ENCODE measurements at places on chromosomes 4 and X. TPM values are rescaled to one million over a fixed set of nuclear protein-coding genes. Genes with fewer than 3 reads are reported as not detected.

GRCh38 chr4:10670321-10670720, 14.2 kb downstream of the CLNK start:
- DNase-seq, result no peak
- peaks cover 4% of the 10 kb centered on the region for H3K36me3 ChIP-seq
- H3K27me3 ChIP-seq, result no peaks in the 10 kb centered on the region
- no peak overlapping the region for H3K27ac ChIP-seq
- no peak overlapping the region for H3K4me3 ChIP-seq
- H3K4me1 ChIP-seq, result peaks cover 37% of the 10 kb centered on the region

DNA sequence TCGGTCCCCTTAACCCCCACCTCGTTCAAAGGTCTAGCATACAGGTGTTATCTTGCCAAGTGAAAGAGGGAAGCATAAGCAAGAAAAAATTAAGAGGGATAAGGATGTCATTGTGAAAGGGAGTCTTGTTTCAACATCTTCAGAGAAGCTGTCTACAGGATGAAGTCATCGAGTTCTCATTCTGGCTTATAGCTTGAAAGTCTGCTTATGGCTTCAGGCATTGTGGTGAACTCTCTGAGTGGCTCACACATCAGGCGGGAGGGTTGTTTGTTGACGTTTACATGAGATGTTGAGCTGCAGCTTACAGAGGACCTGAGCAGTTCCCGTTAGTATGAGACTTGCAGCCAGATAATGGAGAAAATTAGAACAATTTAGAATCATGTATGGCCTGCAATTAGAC, 16.6 kb downstream of the MAGEA9B start:
- DNase-seq, result no peak
- H3K4me3 ChIP-seq, result no peak overlapping the region
- H3K36me3 ChIP-seq, result no peaks in the 10 kb centered on the region
- no peaks in the 10 kb centered on the region for H3K27me3 ChIP-seq
- H3K27ac ChIP-seq, result no peak overlapping the region
- peaks cover 20% of the 10 kb centered on the region for H3K4me1 ChIP-seq

DNA sequence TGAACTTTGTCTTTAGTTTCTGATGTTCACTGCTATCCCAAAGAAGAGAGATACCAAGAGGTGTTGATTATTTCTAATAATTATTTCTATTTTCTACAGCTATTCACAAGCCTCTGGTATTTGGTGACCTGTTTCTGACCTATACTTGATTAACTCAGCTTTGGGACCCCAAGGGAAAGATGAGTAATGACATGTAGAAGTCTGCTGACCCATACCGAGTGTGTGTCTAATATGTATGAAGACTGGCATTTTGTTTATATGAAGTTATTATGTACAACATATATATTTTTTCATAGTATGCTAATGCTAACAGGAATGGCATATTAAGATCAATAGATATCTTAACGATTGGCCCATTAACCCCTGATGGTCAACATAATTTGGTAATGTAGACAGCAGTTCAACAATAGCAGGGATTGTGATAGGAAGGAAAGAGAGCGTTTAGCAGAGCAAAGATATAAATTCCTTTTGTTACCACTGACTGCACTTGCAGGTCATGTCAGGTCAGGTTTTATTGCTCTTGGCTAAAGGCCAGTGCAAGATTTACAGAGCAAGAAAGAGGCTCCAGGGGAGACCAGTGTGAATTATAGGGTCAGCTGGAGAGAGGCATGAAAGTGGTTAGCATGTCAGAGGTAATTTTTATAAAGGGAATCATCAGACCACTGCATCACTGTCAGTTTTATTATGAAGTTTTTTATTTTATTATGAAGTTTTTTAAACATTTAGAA, 94.7 kb upstream of the DIPK2B start:
- no peak overlapping the region for H3K4me3 ChIP-seq
- no peaks in the 10 kb centered on the region for H3K36me3 ChIP-seq
- H3K27ac ChIP-seq, result no peak overlapping the region

DNA sequence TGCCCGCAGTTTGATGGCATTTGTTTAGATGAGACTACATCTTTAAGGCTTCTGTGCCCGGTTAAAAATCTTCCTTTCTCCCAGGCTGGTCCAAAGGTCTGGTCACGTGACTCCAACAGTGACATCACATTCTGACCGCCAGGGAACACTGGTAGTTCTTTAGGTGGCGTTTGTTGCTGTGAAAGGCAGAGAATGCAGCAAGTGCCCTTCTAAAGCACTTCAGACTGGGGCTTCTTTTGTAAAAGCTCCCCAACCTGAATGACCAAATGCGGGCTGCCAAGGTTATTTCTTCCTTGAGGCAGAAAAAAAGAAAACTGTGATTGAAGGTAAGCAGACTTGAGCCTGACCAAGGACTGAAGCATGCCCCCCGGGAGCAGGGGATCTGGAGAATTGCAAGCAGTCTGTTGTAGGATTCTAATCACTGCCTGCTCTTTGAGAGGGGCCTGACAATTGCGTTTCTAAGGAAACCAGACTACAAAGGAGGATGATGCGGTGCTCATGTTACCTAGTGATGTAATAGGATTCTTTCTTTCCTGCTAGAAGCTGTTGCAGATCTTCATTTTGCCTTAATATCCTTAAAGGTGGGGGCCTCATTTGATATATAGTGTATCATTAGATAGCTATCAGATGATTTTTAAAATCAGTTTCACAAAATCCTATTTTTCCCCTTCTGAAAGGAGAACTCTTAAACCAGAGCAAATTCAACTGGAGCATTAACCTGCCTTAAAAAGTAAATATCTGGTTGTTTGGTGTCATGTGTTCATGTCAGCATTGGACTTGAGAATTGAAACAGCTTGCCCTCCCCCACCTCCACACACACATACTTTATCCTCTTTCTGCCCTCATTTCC, 133.1 kb downstream of the AKAP4 start:
- H3K27ac ChIP-seq, result no peak overlapping the region
- no peak overlapping the region for H3K4me3 ChIP-seq
- H3K36me3 ChIP-seq, result no peaks in the 10 kb centered on the region
- no peak for DNase-seq

DNA sequence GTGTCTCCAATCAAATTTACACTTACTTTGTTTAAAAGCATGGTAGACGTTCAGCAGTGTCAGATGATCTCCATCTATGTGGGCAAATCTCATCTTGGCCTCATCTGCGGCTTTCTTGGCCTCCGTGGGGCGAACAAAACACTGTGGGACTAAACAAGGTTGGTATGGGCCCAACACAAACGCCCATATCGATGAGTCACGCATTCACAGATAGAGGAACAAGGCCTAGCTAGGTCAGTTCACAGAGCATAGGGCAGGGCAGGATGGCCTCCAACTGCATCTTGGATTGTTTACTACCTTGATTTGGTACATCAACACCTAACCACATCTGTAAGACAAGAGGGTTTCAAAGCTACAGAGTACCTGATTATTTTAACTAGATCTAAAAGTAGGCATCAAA, 47.3 kb downstream of the DHX15 start:
- no peak overlapping the region for H3K4me3 ChIP-seq
- H3K27me3 ChIP-seq, result no peaks in the 10 kb centered on the region
- no peak for DNase-seq
- H3K4me1 ChIP-seq, result peaks cover 31% of the 10 kb centered on the region
- no peak overlapping the region for H3K27ac ChIP-seq

DNA sequence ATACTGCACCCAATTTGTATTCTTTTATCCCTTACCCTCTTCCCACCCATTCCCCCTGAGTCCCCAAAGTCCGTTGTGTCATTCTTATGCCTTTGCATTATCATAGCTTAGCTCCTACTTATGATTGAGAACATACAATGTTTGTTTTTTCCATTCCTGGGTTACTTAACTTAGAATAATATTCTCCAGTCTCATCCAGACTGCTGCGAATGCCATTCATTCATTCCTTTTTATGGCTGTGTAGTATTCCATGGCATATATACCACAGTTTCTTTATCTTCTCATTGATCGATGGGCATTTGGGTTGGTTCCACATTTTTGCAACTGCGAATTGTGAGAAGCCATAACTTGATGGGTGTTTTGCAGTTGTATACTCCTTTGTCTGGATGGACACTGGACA, 62.8 kb downstream of the FHIP1A start:
- no peaks in the 10 kb centered on the region for H3K4me1 ChIP-seq
- DNase-seq, result no peak
- peaks cover 14% of the 10 kb centered on the region for H3K27me3 ChIP-seq
- H3K27ac ChIP-seq, result no peak overlapping the region
- no peaks in the 10 kb centered on the region for H3K36me3 ChIP-seq

GRCh38 chrX:16711893-16712547, 449 bp downstream of the CTPS2 start:
- H3K27me3 ChIP-seq, result no peaks in the 10 kb centered on the region
- H3K36me3 ChIP-seq, result no peaks in the 10 kb centered on the region
- H3K4me3 ChIP-seq, result peak overlapping the region; percentile 82
- H3K27ac ChIP-seq, result peak overlapping the region; percentile 81
- DNase-seq, result no peak
- H3K4me1 ChIP-seq, result peaks cover 10% of the 10 kb centered on the region

DNA sequence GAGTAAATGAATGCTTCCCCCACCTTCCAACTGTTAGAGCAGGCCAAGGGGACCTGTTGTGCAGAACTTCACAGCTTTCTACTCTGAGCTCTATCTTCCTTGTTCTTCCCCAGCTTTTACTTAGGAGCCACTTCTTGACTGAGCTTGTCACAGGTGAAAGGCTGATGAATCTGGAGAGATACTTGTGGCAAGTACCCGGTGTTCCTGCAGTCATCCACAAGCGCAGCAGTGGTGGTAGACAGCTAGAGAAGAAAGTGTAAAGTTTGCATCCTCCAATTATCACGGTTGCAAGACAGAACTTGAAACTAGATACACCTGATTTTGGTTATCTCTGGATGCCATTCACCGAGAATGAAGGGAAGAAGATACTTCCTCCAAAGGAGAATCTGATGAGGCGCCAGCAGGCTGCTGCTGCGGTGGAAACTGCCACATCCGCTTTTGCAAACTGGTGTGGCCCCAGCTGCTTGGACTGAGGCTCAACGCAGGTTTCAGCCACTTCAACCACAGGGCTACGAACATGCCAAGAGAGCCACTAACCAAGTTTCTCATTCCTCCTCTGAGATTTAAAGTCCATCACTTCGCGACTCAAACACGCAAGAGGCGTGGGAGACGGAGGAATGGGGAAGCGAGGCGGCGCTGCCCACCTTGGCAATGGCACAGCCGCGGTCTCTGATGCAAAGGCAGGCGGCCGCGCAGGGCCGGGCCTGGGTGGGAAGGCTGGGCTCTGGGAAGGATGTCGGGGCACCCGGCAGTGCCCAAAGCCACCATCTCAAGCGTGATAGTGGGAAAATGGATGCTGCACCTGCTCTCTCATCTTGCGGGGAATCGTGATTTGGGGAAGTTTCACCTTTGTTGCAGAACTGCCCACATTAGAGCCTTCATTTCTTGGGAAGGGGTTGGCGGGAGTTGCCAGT, 1.3 kb upstream of the FHIP1A start:
- H3K27ac ChIP-seq, result no peak overlapping the region
- H3K4me1 ChIP-seq, result peaks cover 25% of the 10 kb centered on the region

Gene GPR50
- total RNA-seq, result not detected

Gene CDS1
- not detected for total RNA-seq

Gene MAGEE2
- total RNA-seq, result not detected
